ENCODE measurements at places on chromosomes 6 and 20.

- no peak for DNase-seq
These were observed 80.5 kb upstream of the SGK1 start for GRCh38 chr6:134398453-134398852.

DNA sequence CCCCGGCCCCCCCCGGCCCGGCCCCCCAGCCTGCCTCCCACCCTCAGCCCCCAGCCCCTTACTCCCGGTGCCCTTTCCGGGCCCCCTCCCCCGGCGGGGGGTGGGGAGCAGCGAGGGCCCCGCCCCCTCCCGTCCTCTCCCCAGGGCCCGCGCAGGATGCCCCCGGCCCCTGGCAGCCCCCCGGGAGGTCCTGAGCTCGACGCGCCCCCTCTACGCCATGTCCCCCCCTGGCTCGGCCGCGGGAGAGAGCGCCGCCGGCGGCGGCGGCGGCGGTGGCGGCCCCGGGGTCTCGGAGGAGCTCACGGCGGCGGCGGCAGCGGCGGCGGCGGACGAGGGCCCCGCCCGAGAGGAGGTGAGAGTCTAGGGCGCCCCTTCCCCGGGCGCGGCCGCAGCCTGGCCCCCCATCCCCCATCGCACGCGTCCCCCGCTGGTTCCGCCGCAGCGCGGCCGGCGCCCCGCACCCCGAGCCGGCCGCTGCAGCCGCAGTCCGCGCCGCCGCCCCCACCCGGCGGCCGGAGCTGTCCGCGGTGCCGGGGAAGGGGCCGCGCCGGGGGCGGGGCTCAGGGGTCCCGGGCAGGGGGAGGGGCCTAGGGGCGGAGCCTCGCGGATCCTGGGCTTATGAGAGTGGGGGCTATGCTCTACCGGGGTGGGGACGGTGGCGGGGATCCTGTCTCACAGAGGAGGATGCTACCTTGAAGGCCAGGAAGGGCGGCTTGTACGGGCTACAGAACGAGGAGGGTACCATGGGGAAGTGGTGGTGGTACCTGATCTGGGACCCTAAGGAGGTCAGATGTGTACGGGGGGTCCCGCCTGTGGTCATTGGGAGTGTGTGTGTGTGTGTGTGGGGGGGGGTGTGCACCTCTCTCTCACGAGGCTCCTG, 516 bp downstream of the TMEM151B start:
- peak; percentile 30 for DNase-seq

GRCh38 chr6:20877008-20877937, 343.0 kb downstream of the CDKAL1 start:
- no peak for DNase-seq

DNA sequence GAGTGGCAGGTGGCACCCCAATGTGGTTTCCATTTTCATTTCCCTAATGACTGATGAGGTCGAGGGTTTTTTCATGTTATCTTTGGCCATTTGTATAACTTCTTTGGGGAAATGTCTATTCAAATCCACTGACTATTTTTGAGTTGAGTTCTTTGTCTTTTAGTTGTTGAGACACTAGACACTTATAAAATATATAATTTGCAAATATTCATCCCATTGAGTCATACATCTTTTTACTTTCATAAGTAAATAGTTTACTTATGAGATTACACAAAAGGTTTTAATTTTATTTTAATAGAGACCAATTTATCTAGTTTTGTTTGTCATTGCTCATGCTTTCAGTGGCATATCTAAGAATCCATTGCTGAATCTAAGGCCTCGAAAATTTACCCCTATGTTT, 49.5 kb downstream of the THBS2 start:
- DNase-seq = no peak

DNA sequence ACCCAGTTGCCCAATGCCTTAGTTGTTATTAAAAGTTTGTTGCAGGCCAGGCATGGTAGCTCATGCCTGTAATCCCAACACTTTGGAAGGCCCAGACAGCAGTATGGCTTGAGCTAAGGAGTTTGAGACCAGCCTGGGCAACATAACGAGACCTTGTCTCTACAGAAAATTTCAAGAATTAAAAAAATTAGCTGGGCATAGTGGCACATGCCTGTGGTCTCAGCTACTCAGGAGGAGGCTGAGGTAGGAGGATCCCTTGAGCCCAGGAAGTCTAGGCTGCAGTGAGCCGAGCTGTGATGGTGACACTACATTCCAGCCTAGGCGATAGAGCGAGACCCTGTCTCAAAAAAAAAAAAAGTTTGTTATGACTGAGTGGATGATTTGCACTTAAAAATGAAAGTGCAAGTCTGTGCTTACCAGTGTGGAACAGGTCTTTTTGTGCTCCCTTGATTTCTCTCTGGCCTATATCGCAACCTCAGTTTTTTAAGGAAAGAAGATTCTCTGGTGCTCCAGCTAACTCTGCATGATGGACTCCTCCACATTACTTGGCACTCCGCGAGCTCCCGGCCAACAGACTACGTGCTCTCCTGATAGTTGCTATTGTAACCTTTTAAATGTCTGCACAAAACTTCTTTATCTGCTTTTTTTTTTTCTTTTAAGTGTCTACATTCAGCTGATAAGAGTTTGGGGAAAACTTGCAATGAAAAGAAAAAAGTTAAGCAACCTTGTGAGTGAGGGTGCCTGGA, 22.1 kb downstream of the ZKSCAN3 start:
- no peak for DNase-seq

DNA sequence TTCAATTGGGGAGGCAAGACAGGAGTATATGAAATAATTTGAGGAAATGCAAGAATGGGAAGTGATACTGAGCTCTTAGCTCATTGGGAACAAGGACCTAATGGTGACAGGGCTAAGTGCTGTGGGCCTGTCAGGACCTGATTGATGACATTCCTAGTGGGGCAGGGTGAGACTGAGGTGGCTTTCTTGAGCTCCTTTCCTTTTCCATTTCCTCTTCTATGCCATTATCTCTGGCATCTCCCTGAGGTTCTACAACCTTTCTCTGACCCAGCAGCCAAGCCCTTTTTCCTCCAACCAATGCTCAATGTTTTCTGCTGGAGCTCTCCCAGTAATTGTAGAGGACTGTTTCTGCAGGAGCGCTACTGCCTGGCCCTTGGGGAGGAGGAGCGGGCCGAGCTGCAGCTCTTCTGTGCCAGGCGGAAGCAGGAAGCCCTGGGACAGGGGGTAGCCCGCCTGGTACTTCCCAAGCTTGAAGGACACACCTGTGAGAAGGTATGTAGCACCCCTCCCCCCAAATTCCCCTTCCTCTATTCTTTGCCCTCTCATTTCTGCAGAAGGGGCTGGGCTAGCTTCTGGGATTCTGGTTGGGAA, 2.8 kb upstream of the TOMM6 start:
- DNase-seq = no peak

DNA sequence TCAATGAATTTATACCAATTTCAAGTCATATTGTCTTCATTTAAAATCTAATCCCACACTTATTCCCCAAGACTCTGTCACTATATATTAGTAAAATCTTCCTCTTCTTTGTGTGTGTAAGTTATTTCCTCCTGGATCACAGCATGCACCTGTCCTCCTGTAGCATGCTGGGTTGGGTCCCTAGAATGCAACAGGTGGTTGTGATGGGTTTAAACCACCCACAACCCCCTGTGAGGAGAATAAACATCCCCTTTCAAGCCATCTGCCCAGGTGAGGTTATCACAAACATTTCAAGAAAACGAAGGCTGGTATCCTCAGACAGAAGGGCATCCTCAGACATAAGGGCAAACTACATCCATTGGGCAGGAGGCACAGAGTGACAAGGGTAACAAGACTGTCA, 26.4 kb downstream of the DZANK1 start:
- no peak for DNase-seq

GRCh38 chr6:44225579-44226325, 2.4 kb downstream of the SLC29A1 start:
- no peak for DNase-seq

GRCh38 chr20:47785854-47786764, 828 bp upstream of the SULF2 start:
- DNase-seq = peak; percentile 86

GRCh38 chr6:114319749-114320148, 23.1 kb downstream of the HS3ST5 start:
- DNase-seq = no peak

DNA sequence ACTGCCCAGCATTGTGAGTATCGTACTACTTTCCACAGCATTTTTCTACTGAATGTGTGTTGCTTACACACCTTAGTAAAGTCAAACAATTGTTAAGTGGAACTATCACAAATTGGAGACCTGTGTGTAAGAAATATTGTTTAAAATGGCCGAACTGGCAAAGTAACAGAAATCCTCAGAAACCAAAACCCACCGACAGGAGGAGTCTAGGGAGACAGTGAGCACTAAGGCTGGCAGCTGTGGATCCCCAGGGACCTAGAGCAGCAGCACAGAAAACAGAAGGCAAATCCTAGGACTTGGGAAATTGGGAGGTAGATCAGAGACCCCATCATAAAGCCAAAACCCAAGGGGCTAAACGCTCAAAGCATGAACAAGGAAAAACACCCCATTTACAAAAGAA, 69.9 kb downstream of the SESN1 start:
- DNase-seq = peak; percentile 52

DNA sequence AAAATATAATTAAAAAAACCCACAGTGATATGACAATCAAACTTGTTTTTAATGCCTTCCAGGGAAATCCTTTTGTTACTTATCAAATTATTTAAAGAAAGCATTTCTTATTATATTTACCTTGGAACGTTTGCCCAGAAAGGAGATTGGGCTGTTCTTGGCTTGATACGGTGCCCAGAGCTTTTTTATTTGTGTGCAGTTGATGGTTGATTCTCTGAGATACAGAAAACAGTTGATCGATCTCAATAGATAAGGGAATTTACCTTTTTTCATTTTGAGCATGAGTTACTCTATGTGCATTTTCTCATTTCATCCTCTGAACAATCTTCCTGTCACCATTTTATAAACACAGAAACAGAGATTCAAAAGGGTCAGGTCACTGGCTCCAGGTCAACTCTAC, 72.5 kb upstream of the NEDD9 start:
- no peak for DNase-seq

GRCh38 chr6:5108068-5108467, 22.9 kb downstream of the PPP1R3G start:
- no peak for DNase-seq

GRCh38 chr20:59122566-59122919, 41.1 kb upstream of the ZNF831 start:
- no peak for DNase-seq

- peak; percentile 12 for DNase-seq
These were observed 99.0 kb downstream of the QRSL1 start for GRCh38 chr6:106728296-106728870.

GRCh38 chr6:113120582-113121285, 736.4 kb upstream of the MARCKS start:
- peak; percentile 12 for DNase-seq

DNA sequence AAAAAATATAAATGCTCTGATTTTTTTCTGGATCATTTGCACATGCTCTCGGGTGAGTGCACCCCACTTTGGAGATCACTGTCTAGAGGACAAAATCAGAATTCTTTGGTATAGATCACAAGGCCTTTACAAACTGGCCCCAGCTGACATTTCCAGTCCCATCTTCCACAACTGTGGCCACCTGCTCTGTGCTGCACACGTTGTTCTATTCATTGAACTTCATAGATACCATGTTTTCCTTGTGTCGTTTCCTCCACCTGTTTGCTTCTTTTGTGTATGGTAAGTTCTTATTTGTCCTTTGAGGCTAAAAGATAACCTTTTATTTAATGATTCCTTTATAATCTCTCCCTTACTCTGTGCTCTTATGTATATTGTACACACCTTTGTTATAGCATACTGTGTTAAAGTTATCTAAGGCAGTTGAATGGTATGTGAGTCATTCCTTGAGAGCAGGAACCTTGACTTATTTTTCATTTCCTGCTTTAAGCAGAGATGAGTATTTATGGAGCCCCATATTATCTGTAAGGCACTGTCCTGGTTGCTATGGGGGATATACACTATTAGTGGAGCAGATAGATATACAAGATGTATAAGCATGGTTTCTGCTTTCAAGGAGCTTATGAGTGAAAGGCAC, 12.0 kb upstream of the SLC17A5 start:
- DNase-seq = no peak

- no peak for DNase-seq
These were observed at the start of gene PRRT1 for GRCh38 chr6:32151863-32152768. TSS of gene PRRT1 (minus strand) at chr6:32151939. CDS start at chr6:32151827, 112 bp downstream.

- no peak for DNase-seq
These were observed 44.8 kb downstream of the FGD2 start for GRCh38 chr6:37050045-37050853.

DNA sequence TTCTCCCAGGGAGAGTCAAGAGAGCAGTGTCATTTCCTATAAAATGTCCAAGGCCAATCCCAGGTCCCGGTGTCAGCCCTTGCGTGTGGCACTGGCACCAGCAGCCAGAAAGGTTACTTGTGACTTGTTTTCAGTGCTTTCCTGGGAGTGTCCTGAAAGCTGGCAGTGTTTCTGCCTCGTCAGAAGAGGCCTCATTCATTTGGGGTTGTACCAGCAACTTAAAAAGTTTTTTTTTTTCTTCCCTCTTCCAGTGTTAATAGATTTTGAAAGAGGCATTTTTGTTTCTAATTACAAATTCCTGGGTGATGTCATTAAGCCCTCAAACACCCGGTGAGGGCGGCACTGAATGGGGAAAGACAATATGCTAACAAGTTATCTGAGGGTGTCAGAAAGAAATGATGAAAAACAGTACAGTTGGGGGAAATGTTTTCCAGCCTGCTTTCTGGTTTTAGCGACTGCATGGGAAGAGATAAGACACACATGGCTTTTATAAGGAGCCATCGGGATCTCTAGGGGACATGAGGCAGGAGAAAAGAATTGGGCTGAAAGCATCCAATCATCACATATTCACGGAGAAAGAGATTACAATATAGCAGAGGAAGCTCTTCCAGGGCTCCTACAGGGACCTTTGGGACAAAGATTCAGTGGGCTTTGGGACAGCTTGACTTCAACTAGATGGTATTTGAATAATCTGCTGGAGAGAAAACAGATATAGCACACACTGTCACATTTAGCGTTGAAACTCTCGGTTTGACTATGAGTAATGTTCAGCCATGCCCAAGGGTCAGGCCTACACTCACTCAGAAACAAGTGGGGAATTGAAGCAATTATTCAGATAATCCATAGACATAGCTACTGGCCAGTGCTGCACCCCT, 153.0 kb downstream of the BCAS1 start:
- no peak for DNase-seq

DNA sequence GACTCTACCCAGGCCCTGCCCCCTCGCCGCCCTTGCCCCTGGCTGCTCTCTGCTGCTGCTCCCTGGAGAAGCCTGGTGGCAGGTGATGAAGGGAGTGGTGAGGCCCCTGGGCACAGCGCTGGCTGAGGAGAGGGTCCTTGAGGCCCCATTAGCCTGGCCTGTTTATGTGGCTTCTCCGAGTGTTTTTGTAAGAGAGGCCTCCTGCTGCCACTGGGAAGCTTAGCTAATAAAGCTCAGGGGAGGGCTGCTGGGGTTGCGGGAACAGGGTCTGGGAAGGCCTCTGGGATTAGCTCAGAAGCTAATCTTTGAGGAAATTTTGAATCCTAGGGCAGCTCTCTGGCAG, 15.5 kb downstream of the EBF4 start:
- DNase-seq = peak; percentile 14

- DNase-seq = peak; percentile 82
These were observed 213.7 kb upstream of the CITED2 start for GRCh38 chr6:139588076-139588639.

- peak; percentile 87 for DNase-seq
These were observed 401.5 kb upstream of the SASH1 start for GRCh38 chr6:147941143-147941542.

Data from NCI-H2171 treated with DMSO at 0.1 percent for 48 hours (cell line).